Sciatic nerve (tissue), 2 donors: ENCODE measurements at places on chromosomes 16 and 17. TPM values are rescaled to one million over a fixed set of nuclear protein-coding genes. Genes with fewer than 3 reads are reported as not detected.

- DNase-seq: no peak
Observed at GRCh38 chr17:19830061-19830460, 37.7 kb downstream of the ULK2 start.

Gene ATXN7L3
- 59.8 TPM for total RNA-seq

- DNase-seq: no peak
Observed at GRCh38 chr16:76607317-76607716, 330.1 kb downstream of the CNTNAP4 start.

- DNase-seq: no peak
Observed at GRCh38 chr17:80036715-80037477, 454 bp downstream of the CCDC40 start.

Gene SLC46A1
- total RNA-seq: 12.8 TPM

Gene RASD1
- 58.6 TPM for total RNA-seq

DNA sequence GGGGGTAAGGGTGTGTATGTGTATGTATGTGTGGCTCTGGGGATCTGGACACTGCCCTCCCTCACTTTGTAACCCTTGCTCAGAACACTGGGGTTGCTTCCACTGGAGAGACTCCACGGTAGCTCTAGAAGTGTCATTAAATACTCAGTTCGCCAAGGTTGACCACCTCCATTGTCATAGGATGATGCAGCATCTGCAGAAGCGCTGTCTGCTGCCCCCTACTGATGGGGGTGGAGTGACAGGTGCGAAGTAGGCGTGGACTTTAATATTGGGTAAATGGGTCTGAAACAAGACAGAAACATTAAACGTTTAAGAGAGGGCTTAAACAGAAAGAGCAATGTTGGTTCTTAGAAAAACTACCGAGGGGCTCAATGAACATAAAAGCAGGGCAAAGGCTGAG, 35.5 kb upstream of the STAC2 start:
- DNase-seq: no peak

- no peak for DNase-seq
Observed at GRCh38 chr16:64869781-64870180, 252.1 kb downstream of the CDH11 start.

DNA sequence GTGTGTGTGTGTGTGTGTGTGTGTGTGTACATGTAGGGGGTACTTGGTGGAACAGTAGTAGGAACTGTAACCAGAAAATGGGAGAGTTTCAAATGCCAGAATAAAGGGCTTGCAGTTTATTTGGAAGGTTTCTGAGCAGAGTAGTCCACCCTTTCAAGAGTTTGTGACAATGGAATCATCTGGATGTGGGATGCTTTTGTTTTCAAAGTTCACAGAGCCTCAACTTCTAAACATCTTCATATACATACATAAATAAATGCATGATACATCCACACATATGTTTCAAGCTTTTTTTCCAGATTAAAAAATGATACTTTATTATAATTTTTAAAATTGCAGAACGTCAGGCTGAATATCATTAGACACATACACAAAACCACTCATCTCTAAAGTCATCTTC, 2.4 kb upstream of the PKD1L3 start:
- no peak for DNase-seq

GRCh38 chr16:79926451-79927205, 326.1 kb upstream of the MAF start:
- no peak for DNase-seq

GRCh38 chr17:46942441-46943217, 19.7 kb downstream of the GOSR2 start:
- peak; percentile 77 for DNase-seq

DNA sequence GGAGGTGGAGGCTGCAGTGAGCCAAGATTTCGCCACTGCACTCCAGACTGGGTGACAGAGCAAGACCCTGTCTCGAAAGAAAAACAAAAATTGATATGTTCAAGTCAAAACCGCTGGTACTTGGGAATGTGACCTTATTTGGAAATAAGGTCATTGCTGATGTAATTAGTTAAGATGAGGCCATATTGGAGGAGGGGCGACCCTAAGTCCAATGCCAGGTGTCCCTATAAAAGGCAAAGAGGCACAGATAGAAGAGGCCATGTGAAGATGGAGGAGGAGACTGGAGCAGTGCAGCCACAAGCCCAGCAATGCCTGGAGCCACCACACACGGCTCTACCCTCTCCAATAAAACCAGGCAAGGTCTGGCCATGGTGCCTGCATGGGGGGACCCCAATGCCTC, 50.8 kb upstream of the JPH3 start:
- DNase-seq: no peak

Gene DHRS7C
- total RNA-seq: not detected

DNA sequence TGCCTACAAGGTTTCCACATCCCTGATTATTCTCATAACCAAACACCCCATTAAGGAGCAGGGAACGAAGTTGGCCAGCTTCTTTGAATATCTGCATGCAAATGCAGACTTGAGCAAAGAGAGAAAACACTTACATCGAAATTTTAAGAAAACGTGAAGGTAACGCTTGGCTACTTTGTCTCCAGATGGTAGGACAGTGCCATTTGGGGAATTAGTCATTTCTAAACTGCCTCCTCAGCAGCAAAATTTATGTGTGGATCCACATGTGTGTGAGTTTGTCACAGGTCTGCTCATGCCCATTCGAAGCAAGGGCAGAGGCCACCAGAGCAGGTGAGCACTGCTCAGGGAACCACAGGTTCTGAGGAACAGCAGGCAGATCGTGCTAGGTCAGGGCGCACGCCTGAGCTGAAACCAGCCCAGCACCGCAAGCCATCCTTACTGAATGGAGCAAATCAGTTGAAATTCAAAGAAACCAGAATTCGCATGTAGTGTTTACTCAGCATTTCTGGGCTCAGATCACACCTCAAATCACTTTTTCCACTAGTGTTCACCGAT, 80.1 kb downstream of the SOCS1 start:
- DNase-seq: no peak

GRCh38 chr16:12203780-12204351, 227.3 kb downstream of the SNX29 start:
- DNase-seq: no peak

DNA sequence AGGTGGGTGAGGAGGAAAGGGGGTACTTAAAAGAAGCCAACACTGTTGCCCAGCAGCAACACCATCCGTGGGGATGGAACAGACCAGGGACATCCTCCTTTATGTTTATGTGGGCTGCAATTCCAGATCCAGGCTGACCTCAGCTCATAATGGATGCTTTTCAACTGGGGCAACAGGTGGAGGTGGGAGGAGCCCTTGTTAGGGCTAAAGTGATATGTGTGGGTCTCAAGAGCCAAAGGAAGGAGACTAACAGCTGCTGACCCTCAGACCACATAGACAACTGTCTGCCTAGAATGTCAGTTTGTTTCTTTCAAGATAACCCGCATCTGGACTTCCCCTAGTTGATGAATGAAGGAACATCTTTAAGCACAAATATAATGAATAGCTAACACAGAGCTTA, 2.0 kb upstream of the INPP5K start:
- no peak for DNase-seq

- DNase-seq: no peak
Observed at GRCh38 chr17:80415626-80416137, 715 bp downstream of the ENDOV start.

Gene ZNF469
- 2.9 TPM for total RNA-seq

Gene LRRC59
- total RNA-seq: 33.6 TPM

DNA sequence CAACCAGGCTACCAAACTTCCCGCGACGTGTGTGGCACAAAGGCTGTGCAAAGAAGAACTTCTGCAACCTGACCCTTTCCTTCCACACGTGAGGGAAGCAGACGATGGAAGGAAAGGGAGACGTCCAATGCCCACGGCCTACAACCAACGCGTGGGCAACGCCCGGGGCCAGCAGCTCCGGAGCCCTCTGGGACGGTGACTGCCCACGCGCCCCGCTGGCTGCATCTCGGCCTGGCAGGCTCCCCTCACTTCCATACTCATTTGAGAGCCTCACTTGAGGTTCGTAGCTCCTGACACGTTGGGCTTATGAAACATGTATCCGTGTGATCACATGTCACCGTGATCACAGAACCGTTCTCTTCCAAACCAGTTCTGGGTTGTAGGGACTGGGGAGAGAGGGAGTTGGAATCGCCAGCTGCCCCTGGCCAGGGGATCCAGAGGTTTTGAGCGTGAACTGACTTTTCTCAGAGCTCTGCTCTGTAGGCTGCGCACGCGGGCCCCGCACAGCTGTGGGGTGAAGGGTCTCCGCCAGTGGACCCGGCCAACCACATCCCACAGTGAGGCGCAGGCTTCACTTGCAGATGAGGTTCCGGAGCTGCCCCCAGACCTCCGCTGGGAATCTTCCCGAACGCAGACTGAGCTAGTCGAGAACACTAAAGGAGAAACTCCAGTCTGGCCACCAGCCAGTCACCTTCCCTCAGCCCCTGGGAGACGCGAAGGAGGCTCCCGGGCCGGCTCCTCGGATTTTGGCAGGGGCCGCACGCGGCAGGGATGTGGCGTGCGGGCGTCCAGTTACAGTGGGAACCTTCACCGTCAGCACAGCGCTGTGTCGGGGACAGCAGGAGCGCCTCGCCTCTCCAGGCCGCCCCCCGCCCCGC, 1.0 kb downstream of the LMF1 start:
- peak; percentile 82 for DNase-seq

DNA sequence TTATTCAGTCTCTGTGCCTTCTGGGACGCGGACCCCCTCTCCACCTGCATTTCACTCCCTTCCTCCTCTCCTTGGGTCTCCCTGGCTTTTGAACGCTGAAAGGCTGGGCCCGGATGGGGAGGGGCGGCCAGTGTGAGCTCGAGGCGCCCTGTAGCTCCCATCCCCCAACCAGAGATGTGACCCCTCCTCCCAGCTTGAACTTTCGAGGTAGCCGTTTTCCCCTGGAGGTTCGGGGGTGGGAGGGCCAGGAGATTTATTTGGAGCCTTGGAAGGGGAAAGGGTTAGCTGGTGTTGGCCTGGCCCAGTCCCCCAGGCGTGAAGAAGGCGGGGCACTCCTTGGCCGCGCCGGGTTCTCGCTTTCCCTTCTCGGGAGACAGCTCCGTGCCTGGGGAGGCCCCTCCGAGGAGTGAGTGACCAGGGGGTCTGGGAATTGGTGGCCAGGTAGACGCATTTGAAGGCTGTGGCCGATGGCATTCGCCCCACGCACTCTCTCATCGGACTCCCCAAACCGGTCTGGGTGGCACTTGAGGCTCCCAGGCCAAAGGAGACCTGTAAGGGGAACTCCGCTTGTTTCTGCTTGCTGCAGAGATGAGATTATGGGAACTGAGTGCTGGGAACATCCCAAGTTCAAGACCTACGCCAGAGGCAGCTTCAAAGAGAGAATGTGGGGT, 942 bp downstream of the LDAF1 start:
- peak; percentile 68 for DNase-seq

Gene CSH2
- total RNA-seq: not detected

Gene CACNG1
- not detected for total RNA-seq

Gene SPPL2C
- not detected for total RNA-seq
